ENCODE measurements at places on chromosomes 13 and 19.

GRCh38 chr19:12757544-12758274, 6.1 kb downstream of the BEST2 start:
- DNase-seq: peak; percentile 8

GRCh38 chr13:109760402-109760801, 26.0 kb downstream of the IRS2 start:
- DNase-seq: no peak

DNA sequence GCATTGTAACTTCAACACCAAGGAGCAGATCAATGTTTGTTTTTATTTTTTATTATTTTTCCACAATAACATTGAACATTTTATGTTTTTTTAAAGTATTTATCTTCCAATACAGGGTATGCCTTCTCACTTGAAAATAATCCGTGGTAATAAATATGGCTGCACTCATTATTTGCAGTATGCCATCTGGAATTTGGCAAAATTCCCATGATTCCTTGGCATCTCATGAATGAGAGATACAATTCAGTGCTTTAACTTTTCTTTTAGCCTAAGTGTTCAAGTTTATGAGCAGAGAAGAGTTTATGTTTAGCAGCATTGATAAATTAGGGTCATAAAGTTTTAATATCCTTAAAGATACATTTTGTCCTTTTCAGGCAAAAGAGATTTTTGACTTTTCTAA, 1109.6 kb upstream of the ATXN8OS start:
- DNase-seq: no peak

DNA sequence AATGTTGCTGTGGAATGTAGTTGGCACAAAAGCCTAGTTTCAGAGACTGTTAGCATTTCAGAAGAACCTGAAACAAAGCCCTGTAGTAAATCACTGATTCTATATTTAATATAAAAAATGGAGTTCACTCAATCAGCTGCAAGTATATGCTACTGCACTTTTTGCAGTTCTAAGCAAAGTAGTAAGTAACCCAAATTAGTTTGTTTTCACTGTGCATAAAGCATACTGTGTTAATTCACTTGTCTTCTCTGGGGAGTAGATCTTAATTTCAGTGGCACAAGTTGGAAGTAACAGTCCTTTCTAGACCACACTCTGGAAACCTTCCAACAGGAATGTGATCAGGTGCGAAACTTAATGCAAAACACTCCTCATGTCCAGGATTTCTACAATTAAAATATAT, 139.3 kb downstream of the DACH1 start:
- DNase-seq: no peak

DNA sequence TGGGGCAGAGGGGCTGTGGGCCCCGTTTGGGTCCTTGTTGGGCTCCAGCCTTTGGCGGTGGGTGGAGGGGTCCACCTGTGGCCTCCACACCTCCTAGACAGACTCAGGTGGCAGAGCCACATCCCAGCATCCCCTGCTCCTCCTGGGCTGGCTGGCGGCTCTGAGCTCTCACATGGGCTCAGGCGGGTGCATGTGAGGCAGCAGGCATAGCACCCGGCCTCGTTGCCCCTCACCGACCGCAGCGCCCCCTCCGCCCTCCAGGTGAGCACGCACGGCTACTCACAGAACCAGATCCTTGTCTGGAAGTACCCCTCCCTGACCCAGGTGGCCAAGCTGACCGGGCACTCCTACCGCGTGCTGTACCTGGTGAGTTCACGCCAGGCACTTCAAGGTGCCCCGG, 5.9 kb upstream of the TEKTIP1 start:
- no peak for DNase-seq

DNA sequence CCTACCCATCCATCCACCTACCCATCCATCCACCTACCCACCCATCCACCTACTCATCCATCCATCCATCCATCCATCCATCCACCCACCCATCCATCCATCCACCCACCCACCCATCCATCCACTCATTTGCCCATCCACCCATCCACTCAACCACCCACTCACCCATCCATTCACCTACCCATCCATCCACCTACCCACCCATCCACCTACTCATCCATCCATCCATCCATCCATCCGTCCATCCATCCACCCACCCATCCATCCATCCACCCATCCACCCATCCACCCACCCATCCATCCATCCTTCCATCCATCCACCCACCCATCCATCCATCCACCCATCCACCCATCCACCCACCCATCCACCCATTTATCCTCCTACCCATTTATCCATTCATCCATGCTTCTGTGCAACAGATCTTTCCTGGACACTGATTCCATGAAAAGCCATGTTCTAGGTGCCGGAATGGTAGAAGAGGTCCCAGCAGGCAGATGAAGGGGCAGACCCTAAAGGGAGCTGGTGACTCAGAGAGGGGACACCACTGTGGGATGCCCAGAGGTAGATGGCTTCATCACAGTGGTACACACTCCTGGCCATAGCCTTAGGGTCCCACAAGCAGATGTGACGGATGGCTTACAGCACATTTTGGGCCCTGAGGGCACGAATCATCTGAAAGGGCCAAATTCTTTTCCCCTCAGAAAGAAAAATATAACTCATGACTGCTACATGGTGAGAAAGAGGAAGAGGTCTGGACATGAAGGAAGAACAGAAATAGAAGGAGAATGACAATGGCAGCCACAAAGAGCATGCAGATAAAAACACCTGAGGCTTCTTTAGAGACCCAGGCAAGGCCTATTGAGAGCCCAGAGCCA, 76.0 kb downstream of the KCTD15 start:
- no peak for DNase-seq

GRCh38 chr19:51097166-51097738, 11.0 kb downstream of the CTU1 start:
- DNase-seq: no peak

DNA sequence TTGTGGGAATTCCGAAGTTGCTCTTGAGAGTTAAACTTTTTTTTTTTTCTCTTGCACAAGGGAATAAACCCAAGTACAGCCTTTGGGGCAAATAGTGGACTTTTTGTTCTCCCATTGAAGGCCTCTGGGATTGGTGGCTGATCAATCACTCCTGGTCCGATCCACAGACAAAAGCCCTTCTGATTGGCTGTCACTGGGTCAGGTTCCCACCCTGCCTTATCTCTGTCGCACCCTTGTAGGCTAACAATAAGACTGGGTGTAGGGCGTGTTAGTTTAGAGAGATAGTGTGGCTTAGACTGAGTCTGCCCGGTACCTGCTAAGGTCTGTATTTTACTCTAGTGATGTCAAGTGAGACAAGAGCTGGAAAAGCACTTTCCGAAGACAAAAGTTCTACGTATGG, 380.8 kb downstream of the NDFIP2 start:
- DNase-seq: no peak

DNA sequence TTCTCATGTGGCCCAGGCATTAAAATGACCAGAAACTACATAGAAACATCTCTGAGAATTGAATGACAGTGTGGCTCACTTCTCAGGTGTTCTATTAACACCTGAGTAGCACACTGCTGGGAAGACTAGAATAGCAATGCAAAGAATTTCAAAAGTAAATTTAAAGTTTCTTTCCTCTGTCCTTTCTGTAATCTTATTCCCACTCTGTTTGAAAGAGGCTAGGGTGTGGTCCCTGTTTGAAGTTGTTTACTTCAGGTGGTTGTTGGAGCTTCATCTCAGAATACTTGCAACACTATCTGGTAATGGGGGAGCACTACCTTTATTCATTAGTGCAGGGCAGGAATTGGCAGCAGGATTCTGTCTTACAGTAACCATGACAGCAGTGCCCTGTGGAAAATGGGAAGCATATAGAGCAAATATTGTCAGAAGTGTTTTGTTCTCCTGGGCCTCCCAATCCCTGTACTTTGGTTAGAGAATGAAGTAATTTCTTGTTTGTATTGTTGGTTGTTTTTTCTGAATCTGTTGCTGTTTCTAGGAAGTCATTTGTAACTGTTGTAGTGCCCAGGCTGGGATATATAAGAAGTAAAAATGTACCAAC, 1210.2 kb upstream of the ATXN8OS start:
- DNase-seq: no peak

GRCh38 chr19:12784871-12785430, 6.3 kb upstream of the JUNB start:
- no peak for DNase-seq

- DNase-seq: no peak
Observed at GRCh38 chr13:95710313-95710712, 33.4 kb downstream of the DNAJC3 start.

DNA sequence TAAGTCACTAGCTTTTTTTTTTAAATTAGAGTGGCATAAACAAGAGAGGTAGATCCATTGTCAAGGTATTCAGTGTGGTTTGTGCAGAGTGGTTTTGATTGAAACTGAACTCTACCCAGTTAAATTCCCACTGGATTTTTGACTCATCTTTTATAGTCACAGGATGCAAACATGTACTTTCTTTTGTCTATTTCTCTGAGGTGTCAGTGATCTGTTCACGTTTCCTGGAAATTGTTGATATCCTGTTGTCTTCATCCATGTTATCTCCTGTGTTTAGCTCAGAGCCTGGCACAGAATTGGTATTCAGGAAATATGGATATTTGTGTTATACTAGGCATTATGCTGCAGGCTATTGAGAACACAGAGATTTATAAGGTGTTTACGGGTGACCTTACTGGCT, 119.7 kb downstream of the PCCA start:
- no peak for DNase-seq

- no peak for DNase-seq
Observed at GRCh38 chr19:47130120-47130588, 481 bp upstream of the SAE1 start.

DNA sequence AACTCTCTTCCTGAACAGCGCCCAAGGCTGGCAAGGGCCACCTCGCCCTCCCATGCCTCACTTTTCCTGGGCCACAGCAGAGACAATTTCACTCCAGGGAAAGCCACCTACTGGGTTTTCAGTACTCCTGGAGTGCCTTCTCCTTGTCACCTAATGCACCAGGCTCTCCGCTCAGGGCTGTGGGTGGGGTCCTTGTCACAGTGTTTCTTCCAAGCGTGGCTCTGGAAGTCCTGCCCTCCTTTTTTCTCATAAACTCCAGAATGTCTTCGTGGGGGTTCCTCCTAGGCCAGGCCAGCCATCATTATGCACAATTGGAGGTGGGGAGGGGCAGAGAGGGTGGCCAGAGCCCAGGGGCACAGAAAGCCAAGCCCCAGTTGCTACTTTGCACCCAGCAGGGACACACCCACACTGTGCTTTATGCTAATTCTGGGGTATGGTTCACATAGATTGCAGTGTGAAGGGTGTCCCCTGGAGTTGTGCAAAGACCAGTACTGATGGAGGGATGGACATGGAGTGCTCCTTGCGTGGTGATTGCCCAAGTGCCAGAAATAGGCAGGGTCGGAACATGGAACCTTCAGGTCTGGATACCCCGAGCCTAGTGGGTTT, 78.8 kb downstream of the CHST8 start:
- DNase-seq: no peak

GRCh38 chr13:91355099-91355825, 7.8 kb downstream of the MIR17HG start:
- DNase-seq: no peak

DNA sequence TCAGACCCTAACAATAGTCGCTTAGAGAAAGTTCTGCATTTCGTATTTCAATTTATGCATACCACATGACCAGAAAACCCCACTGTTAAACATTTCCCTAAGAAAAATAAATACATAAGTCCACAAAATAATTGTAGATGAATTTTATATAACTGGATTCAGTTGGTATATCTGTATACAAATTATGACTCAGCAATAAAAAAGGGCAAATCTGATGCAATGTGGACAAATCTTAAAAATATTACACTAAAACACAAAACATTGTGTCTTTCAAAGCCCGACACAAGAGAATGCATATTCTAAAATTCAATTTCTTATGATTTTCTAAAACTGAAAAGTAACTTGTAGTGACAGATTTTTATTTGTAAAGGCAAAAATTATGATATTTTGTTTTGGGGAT, 1005.0 kb downstream of the EFNB2 start:
- no peak for DNase-seq

DNA sequence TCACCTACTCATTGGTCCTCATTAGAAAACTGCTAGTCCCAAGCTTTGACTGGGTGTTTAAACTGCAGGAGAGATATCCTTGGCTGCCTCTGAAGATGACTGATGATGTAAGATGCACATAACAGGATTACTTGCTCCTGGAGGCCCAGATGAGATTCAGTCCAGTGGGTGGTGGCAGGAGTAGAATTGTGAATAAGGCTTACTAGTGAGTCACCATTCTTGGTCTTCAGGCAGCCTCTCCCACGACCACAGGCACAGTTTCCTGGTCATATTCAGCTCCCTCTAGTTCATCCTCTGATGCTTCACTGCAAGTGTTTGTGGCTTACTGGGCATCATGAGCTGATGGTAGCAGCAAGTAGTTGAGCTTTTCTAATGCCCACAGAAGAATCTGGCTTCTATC, 12.1 kb downstream of the SERTM1 start:
- no peak for DNase-seq

DNA sequence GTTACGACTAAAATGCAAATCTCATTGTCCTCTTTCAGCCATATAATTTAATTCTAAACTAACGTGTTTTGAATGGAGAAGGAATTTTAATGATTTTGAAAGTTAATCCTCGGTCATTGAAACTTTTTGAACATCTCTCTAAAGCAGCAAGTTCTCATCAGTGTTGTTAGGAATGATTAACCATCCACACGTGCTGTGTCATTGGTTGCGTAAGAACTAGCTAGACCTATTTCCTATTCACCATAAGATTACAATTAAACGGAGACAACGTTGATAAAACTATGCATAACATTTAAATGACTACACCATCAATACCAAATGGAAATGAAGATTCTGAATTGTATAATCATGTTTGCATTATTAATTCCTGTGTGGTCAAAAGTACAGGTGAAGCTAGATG, 155.6 kb upstream of the IRS2 start:
- no peak for DNase-seq

DNA sequence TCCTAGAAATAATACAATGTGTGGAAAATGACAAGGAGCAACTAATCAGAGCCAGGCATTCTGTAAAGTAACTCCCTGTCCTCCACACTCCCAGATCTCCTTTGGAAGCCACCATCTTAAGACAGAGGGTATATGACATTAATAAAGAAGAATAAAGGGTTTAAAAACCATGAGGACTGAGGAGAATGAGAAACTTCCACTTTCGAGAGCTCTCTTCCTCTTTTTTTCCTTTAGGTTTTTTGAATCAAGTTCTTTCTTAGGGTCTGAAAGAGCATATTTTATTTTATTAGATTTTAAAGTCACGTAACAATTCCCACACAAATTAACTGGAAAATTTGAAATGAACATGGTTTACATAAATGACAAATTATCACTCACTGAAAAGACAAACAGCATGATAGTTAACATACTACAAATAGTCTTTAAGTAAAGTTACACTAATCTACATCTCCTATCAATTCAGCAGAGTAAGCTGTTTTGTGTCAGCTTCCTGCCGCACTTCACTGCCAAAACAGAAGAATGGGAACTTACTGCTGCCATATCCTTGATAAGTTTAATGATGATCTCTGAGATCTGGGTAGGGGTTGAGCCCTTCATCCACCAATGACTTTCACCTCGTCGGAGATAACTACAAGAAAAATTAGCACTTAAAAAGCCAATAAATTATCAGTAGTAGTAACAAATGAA, 38.6 kb upstream of the FBXL3 start:
- no peak for DNase-seq

DNA sequence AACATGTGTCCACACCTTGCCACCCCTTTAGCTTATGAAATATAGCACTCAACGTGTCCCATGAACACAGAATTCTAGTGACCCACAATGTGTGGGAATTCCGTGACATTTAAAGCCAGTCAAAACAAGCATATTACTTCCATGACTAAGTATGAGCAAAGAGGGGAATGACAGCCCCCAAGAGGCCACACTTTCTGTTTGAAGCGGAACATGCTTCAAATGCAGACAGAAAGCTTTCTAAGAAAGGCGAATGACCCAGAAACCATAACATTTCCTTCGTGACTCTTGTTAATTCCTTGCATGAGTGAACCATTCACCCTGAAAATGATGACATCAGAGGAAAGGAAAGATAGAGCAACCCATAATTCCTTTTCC, 122.0 kb upstream of the FNDC3A start:
- DNase-seq: no peak
